Fibroblast of villous mesenchyme (primary cell): ENCODE measurements at places on chromosomes 3 and 15. TPM values are rescaled to one million over a fixed set of nuclear protein-coding genes. Genes with fewer than 3 reads are reported as not detected.

DNA sequence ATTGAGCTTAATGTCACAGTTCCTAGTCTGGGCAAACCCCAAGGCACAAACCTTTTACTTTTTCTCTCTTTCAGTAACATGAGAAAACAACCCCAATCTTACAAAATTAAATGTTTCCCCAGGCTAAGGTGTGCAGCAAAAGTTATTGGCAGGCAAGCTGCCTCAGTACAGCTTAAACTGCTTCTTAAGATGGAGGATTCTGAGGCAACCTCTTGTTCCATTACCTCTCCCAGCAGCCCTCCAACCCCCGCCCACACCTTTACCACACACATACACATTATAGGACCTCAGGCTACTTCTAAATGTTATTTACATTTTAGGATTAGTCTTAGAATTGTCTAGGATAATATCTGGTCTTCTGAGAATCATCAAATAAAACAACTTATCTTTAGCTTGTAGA lies 22.3 kb upstream of the CBLB start:
- no peak for DNase-seq

- DNase-seq = no peak
Observed at GRCh38 chr3:142081178-142081577, 68.2 kb downstream of the TFDP2 start.

DNA sequence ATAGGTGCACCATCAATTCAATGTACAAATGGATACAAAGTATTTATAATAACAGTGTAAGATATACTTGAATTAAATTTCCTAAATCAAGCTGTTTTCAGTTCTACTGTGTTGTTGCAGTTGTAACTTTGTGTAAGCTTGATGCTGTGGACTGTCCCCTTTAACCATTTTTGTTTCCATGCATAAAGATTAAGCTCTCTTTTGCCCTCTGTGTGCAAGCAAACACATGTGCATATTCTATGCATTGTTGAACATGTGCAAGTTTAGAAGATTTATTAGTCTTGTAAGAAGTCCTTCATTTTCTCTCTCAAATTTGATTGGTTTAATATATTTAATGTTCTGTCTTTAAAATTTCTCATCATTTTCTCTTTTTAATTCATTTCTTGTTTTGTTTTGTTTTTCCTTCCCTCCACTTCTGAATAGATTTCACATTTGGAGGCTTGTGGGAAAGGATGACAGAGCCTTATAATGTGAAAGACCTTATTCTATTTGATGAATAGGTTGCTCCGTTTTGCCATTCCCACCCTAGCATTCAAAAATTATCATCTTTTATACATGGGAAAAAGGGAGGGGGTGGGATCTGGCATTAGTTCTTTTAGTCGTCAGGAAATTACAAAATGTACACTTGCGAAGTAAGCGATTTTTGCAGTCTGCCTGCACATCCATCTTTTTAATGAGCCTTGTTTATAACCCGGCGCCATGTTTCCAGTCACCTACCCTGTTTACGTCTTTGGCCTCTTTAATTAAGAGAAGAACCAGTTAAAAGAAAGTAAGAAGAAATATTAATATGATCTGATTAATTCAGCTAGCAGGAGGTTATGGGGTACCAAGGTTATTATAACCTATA lies 961.5 kb upstream of the NR2F2 start:
- no peak for DNase-seq

- peak; percentile 98 for DNase-seq
Observed at GRCh38 chr15:55627730-55628368, 39.7 kb upstream of the PYGO1 start.

DNA sequence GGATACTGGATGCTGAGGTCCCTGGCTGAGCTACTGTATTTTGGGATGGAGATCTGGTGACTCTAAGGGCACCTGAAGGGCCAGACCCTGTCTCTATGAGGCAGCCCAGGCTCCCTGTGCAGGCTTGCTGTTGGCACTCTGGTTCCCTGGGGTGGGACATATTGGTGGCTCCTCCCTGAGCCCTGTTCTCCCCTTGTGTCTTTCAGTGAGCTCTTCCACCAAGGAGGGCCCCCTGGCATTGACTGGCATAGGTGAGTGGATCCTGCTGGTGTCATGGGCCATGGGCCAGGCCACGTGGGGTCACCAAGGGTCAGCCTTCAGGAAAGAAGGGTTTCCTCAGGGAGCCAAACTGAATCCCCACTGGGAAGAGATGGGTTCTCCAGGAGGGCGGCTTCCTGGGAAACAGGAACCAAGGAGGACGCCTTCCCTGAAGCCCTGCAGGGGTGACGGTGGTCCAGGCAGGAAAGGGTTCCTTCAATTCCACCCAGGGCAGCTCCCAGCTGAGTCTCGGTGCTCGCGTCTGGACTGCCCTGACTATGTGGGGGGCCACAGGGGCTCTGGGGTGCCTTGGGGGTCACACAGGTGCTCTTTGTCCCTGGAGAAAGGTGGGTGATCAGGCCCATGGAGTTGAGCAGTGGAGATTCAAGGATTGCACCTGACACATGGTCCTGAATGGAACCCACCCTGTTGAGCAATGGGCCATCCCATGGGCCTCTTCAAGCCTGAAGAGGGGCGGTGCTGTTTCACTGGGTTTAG lies 220.4 kb downstream of the SNRPN start:
- DNase-seq = no peak

DNA sequence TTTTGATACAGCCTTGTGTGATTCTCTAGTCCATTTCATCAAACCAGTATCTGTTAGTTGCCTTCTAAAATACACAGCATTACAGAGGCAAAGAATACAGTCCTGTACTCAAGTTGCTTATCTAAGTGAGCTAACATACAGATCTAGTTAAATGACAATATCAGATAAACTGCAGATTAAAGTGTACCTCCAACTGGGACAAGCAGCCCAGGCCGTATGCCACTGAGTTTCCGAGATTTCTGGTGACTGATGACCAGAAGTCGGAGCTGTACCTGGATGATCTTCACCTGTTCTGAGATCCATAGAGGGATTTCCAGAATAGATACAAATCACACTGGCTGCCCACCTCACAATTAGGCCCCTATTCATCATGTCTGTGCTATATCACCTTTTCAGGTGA lies 6.3 kb upstream of the TRIM59 start:
- no peak for DNase-seq

DNA sequence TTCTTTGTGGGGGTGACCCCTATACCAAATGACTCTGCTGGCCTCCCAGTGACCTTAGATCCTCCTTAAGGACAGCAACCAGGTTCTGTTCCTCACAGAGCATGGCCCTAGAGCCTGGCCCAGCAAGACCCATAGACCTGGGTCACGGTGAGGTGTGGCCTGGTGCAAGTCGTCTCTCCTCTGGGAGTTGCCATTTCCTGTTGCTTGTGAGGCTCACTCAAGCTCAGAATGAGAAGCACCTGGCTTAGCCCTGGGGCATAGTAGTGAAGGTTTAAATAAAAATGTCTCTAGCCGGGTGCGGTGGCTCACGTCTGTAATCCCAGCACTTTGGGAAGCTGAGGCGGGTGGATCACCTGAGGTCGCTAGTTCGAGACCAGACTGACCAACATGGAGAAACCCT lies 131.3 kb downstream of the SMAD6 start:
- DNase-seq = no peak

GRCh38 chr3:49015765-49016164 lies 2.6 kb downstream of the DALRD3 start:
- no peak for DNase-seq

DNA sequence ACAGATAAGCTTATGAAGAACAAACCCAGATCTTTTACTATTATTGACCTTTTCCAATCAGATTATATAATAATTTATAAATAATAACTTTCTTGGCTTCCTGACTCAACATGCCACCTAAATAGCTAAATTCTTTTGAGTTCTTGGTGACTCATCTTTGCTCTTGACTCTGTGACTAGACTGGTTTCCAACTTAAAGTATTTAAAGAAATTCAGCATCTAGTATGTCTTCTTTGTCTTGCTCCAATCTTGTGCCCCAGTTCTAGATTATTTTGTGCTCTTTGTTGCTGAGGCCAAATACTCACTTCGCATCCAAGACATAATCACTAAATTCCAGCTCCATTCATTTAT lies 483.2 kb upstream of the TBL1XR1 start:
- DNase-seq = no peak

GRCh38 chr15:82832601-82833361 lies 23.4 kb downstream of the WHAMM start:
- DNase-seq = peak; percentile 75

The MST1R gene
- total RNA-seq = under 0.01 and 0.32 TPM in 2 replicates

The IMPG2 gene
- 0.32 and 0.43 TPM in 2 replicates for total RNA-seq
